Esophagus mucosa (tissue), 1 donor: ENCODE measurements at places on chromosomes 12 and 14.
A peak's percentile ranks its signal among the peaks of the same experiment; 100 is the strongest.

DNA sequence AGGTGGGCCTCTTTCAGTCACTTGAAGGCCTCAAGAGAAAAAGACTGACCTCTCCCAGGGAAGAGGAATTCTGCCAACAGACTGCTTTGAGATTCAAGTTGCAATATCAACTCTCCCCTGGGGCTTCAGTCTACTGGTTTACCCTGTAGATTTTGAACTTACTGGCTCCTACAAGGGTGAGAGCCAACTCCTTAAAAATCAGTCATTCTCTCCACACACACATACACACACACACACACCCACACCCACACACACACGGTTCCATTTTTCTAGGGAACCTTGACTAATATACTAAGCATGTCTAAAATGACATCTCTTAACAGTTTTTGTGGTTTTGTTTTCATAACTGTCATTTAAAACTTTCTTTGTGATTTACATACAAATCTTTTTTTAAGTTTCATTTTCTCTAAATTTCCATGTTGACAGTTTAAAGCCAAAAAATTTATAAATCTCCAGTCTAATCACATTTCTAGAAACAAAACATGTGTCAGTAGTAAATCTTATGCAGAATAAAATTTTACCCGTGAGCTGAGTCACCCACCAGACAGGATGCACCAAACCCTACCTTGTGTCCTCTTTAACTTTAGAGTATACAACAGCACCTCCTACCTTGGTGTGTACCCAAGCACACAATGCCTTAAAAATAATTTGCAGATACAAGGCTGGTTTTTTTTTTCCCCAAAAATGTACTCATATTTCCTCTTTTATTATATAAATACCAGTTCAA, 394.6 kb downstream of the AEBP2 start:
- no peak for ATAC-seq

DNA sequence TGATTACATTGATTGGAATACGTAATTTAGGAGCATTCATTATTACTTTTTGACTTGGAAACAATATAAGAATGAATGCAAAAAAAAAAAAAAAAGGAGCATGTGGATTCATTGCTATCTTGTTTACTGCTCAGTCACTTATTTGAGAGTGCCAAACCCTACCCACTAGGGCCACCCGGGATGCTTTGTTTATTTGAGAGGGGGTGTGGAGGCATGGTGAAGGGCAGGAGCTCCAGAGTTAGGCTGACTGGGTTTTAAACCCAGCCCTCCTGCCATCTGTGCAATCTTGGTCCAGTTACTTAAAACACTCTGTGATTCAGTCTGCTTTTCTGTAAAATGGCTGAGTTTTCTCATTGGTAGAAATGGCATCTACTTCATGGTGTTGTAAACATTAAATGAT, 195.2 kb downstream of the RAD51B start:
- ATAC-seq, result no peak

GRCh38 chr12:83386527-83387264, 700.0 kb downstream of the TMTC2 start:
- no peak for ATAC-seq

GRCh38 chr12:100173111-100173510, 27.5 kb upstream of the ACTR6 start:
- no peak for ATAC-seq

GRCh38 chr14:38205119-38205813, 2.4 kb upstream of the SSTR1 start:
- ATAC-seq, result no peak

GRCh38 chr14:101491841-101492240, 69.5 kb upstream of the DIO3 start:
- ATAC-seq, result no peak

GRCh38 chr12:46430340-46430948, 57.9 kb upstream of the SLC38A2 start:
- ATAC-seq, result peak; percentile 95

- peak; percentile 77 for ATAC-seq
These were observed 10.6 kb downstream of the AHNAK2 start for GRCh38 chr14:104967386-104968152.
